ENCODE measurements at places on chromosomes 11 and 22. TPM values are rescaled to one million over a fixed set of nuclear protein-coding genes. Genes with fewer than 3 reads are reported as not detected.

DNA sequence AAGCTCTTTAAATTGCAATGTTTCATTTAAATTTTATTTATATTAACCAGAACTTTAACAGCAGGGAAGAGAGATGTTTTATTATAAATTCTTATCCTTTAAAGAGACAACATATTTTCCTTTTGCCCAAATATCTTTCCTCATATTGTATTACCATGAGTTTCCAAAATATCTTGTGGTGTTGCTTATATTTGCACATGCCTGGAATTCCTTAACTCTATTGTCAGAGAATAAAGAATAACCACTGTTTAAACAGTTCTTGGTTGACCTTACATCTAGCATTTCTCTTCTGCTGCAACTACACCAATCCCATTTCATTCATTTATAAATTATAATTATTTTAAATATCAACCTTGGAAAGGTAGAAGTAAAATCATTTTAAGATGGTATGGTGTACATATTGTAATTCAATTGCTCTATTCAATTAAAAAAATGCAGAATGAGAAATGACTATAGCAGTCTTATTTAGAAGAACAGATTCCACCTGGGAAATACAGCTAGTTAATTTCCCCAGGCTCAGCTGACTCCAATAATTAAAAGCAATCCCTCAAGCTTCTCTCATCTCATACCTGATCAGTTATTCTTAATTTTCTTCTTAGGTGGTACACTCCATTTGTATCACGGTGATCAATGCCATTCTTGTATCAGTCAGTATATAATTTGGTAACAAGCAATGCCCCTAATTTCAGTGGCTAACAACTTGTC lies 923.3 kb downstream of the KCNA4 start:
- no peak for DNase-seq

DNA sequence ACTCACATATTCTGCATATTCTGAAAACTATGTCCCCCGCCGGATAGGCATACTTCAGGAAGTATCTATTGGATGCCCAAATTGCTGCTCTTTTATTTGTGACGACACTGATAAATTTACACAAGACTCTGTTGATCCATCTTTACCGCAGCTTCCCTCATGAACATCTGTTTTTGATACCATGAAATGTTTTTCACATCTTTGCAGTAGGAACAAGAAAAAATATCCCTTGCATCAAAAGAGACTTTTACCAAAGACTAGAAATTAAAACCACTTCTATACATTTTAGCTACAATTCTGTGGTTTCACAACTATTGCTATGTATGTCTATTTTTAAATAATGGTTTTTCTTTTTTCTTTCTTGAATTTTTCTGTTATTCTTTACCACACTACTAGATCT lies 15.3 kb downstream of the POU2AF2 start:
- DNase-seq: no peak

GRCh38 chr11:94017446-94017845 lies 3.7 kb upstream of the HEPHL1 start:
- DNase-seq: no peak

DNA sequence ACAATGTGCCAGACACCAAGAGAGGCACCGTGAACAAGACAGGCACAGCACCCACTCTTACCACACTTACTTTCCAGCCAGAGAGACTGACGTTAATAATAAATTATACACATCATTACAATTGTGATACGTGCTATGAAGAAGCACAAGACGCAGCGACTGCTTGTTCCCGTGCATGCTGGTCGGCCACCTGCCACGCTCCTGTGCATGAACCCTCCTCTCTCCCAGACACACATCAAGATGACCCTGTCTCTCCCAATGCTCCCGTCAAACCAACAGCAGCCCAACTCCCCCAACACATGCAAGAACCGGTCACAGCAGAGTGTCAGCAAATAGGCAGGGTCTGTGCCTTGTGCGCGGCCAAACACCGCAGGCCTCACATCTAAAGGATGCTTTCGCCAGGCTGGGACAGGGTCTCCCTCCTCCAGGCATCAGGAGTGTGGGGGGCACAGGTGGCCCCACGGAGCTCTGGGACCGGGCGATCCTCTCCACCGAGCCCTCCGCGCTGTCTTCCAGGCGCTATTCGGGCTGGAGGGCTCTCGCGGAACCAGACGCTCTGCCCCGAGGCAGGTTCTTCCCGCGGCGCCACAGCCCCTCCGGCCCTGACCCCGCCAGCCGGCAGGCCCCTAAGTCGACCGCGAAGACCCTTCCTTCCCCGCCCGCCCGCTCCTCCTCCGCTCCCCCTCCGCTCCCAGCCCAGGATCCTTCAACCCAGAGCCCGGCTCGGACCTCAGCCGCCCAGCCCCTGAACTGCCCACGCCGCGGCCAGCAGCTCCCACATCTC lies 533 bp downstream of the SERGEF start:
- no peak for DNase-seq

DNA sequence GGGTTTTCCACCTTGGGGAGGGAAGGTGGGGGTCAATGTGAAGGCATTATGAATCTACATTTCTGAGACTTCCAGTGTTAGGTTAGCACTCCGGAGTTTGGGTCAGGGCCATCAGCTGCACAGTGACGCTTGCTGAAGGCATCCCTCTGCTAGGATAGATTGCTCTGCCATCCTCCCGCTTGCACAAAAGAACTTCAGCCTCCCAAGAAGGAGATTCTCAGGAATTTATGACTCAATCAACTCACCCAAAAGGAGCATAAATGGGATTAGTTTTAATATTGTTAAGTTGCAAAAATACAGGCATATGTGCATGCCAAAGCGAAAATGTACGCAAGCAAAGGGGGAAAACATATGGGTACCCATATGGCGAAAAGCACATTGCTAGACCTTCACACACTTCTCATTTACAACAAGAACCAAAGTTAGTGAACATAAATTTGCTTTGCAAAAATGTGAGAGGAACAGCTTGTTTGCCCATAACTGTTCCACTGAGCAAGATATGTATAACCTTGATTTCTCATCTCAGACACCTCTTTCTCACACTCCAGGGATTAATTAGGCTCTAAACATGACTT lies 1013.0 kb downstream of the OPCML start:
- no peak for DNase-seq

DNA sequence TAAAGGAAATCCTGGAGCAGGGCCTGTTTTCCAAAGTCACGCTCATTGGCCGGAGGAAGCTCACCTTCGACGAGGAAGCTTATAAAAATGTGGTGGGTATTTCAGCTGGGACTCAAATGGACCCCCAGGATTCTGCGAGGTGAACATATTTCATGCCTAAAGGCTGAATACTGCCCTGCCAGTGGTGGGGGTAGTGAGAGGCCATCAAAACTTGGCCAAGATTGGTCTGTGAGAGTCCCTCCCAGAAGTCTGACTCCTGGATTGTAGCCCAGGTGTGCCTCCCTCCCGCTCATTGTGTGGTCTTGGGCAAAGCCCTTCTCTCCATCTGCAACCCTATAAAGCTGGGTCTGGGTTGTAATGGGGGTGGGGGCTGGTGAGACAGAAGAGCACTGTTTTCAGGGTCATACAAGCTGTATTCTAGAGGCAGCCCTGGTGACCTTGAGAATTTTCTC lies 853 bp downstream of the HTATIP2 start:
- DNase-seq: peak; percentile 36

DNA sequence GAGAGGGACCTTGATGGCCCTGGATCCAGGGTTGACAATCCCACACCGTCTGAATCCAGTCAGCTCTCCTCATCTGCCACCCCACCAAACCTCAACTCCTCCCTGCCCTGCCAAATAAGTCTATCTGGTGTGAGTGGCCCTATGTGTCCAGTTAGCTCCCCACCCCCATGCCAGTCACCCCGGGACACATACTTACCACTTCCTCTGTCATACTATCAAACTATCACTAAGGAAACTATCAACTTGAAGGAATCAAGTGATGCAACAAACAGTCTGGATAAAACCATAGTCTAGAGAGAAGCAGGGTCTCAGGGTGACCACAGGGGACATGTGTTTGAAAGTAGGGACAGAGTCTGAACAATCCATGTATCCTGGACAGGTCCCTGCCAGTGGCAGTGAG lies 13.2 kb upstream of the CSF2RB start:
- DNase-seq: no peak

GRCh38 chr11:61963016-61963281 lies 4.5 kb downstream of the FTH1 start:
- no peak for DNase-seq

GRCh38 chr11:35390737-35391682 lies 28.3 kb downstream of the SLC1A2 start:
- no peak for DNase-seq

Gene ACER3
- 46.5 TPM for total RNA-seq

GRCh38 chr11:121535129-121535796 lies 82.5 kb upstream of the SORL1-AS1 start:
- DNase-seq: no peak

- DNase-seq: no peak
Observed at GRCh38 chr22:28473258-28473657, 206.4 kb downstream of the TTC28 start.

GRCh38 chr11:64713016-64713707 lies 9.8 kb downstream of the NRXN2 start:
- DNase-seq: peak; percentile 59

Gene LGALS12
- total RNA-seq: 0.86 TPM

Gene LRRC32
- 38.7 TPM for total RNA-seq

Gene KDELR3
- total RNA-seq: 25.9 TPM

GRCh38 chr22:23549198-23549595 lies 30.9 kb downstream of the IGLL1 start:
- no peak for DNase-seq

DNA sequence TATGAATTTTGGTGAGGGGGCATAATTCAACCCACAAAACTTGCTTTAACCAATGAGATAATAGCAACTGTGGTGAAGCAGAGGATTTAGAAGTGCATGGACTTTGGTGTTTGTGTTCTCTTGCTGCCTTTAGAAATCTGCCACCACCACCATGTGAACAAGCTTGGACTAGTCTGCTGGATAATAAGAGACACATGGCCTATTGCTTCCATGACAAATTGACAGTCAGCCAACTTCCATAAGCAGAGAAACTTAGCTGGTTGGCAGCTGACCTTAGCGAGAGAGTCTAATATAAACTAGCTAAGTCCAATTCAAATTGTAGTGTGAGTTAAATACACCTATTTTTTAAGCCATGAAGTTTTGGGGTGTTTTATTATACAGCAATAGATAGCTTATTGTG lies 482.1 kb upstream of the ANO5 start:
- DNase-seq: no peak

Gene MYOD1
- total RNA-seq: not detected

- no peak for DNase-seq
Observed at GRCh38 chr22:17105143-17106129, 15.7 kb downstream of the TMEM121B start.

DNA sequence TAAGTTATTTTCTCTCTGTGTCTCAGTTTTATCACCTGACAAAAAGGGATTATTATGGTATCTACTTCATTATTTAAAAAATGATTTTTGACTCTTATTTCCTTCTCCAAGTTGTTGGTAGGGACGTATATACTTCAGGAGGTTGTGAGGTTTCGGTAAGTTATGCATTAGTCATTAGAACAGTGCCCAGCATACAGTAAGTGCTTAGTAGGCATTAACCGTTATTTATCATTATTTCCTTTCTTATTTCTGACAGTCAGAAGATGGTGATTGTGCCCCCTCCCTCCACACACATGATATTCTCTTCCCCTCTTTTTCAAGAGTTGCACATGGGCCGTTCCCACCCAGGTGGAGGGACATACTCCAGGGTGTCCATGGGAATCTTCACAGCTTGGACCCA lies 36.1 kb downstream of the SLCO2B1 start:
- no peak for DNase-seq

GRCh38 chr11:59289356-59290181 lies 69.1 kb upstream of the OR5AN1 start:
- DNase-seq: no peak

Gene CD3G
- total RNA-seq: 0.85 TPM

DNA sequence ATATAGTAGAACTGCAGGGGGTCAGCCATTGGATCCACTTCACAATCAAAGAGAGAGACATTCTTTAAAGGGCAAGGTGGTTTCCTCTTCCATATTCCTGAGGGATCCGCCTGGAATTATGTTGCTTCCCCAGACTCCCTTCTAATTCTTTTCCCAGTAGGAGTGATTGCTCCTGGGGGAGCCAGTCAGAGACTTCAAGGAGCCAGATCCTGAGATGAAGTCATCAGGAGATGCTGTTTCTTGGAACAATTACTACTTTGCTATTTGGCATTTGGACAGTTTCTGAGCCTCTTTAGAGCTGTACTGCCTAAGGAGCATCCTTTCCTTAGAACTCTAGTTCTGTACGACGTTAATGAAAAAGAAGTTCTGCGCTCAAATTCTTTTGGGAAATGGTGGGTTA lies 1.9 kb upstream of the OR9Q2 start:
- no peak for DNase-seq

- DNase-seq: no peak
Observed at GRCh38 chr11:72135891-72136683, 562 bp downstream of the FOLR3 start.

- no peak for DNase-seq
Observed at GRCh38 chr22:42887120-42887519, 30.0 kb upstream of the ARFGAP3 start.

Gene MUC5AC
- not detected for total RNA-seq

- DNase-seq: peak; percentile 52
Observed at GRCh38 chr11:86068138-86068871, 579 bp downstream of the PICALM start.

Gene CYB5R3
- total RNA-seq: 250 TPM

- no peak for DNase-seq
Observed at GRCh38 chr22:41028841-41029240, 63.6 kb upstream of the EP300 start.

DNA sequence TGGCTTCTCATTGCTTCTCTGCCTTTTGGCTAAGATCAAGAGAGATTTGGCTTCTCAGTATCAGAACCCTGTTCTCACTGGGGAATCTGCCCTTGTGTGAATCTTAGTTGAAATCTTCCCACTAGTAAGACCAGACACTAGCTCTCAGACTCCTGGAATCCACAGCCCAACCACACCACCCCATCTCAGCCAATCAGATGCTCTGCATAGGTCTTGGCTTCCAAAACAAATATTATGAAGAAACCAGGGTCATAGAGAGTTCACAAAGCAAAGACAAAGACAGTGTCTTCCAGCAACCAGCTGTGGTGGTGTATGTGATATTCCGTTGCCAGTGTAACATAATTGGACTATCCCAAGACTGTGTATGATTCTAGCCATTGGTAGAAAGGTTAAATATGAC lies 5.4 kb downstream of the OR8B12 start:
- no peak for DNase-seq

DNA sequence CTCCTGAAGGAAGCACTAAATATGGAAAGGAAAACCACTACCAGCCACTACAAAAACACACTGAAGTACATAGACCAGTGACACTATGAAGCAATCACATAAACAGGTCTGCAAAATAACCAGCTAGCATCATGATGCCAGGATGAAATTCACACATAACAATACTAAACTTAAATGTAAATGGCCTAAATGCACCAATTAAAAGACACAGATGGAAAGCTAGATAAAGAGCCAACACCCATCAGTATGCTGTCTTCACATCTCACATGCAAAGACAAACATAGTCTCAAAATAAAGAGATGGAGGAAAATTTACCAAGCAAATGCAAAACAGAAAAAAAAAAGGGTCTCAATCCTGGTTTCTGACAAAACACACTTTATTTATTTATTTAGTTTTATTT lies 171.7 kb downstream of the TTC28 start:
- no peak for DNase-seq

Measured in left lung (tissue), 14 donors.